GM19239 (cell line): ENCODE measurements at places on chromosomes 2 and 18.

GRCh38 chr2:71545572-71546274 is 92.4 kb downstream of the DYSF start:
- peak; percentile 71 for DNase-seq

- DNase-seq: no peak
These were observed 40.7 kb upstream of the UPP2 start for GRCh38 chr2:158060835-158061435.

DNA sequence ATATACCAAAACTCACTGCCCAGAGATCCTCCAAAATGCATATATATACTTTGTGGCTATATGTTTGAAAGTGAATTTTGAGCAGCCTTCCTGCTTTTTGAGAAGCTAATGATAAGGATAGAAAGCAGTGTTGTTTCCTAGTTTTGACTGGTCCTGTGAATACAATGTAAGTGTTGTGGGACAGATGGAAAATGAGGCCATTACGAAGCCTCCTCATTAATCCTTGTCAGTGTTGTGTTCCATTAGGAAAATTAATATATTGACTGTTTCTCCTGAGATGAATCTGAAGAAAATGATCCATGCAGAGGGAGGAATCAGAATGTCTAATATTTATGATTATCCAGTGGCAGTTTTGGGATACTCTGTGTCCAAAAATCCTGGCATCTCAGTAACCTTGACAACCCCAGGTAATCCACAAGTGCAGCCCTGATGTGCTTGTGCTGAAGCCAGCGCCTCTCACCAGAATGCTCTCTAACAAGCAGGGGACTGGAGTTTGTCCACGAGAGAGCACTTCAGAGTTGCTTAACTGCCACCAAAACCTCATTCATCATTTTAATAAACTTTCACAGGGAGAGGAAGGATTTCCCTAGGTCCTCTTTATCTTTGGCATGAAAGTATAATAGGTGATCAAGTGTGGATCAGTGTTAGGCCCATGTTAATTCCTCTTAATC is 418.6 kb downstream of the CMPK2 start:
- no peak for DNase-seq

DNA sequence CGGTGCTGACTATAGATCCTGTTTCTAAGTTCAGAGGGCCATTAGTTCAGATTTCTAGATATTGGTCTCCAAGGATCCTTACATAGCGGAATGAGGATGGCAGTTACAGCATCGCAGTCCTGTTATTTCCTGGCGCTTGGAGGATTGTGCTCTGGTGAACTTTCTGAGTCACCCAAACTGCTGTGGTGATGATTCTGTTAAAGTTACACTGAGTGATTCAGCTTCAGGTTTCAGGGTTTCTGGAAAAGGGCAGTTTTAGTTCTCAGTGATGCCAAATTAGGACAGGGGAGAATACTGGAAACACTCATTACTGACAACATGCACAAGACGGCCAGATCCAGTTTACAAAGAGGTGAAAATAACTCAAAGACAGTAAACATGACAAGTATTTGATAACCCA is 52.1 kb upstream of the ANKRD62 start:
- DNase-seq: no peak

DNA sequence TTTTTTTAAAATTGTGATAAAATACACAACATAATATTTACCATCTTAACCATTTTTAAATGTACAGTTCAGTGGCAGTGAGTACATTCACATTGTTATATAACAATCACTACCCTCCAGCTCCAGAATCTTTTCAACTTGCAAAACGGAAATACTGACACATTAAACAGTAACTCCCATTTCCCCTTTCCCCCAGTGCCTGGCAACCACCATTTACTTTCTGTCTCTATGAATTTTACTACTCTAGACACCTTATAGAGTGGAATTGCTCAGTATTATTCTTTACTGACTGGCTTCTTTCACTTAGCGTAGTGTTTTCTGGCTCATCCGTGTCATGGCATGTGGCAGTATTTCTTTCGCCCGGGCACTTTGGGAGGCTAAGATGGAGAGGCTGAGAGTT is 32.6 kb downstream of the FASTKD2 start:
- no peak for DNase-seq

- no peak for DNase-seq
These were observed 42.1 kb upstream of the ERMN start for GRCh38 chr2:157367704-157368103.

DNA sequence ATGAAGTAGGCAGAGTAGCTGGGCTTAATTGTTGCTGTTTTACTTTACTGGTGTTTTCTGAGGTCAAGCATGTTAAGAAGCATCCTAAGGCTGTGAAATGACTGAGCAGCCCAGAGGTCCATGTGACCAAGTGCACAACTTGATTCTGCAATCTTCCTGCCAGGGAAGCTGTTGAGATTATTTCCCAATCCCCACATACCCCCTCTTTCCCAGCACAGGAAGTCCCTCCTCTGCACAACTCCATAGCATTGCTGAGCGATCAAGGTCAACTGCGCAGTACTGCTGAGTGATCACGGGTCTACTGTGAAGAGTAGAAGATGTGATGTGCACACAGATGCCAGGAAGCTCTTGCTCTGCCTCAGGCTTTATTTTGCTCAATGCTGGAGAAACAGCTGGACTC is 105.8 kb downstream of the GALNT14 start:
- no peak for DNase-seq

DNA sequence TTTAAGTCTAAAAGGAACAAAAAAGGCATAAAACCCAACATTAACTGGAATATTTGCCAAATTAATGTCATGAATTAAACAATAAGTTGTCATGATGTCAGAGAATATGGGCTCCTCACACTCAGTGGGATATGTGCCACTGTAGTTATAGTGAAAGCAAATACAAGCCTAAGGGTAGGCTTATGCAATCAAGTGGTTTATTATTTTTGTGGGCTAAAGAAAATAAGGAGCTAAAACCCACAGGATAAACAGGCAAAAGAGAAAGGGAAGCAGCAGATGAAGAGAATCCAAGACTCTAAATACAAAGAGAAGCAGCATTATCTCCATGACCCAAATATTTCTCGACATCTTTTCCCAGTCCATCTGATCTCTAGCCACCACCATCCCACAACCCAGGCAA is 17.5 kb downstream of the YWHAQ start:
- DNase-seq: no peak

DNA sequence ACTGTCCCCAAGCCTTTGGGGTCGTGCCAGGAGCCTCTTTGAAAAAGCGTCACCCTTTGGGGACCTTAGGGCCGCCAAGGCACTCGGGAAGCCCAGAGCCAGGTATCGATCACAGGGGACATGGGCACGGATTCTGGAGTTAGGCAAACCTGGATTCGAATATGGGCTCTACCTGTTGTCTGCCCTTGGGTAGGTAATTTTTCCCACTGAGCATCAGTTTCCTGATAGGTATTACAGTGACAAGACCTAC is 9.3 kb downstream of the TMEM198 start:
- DNase-seq: no peak

- no peak for DNase-seq
These were observed 201.8 kb upstream of the ATP5MC3 start for GRCh38 chr2:175383286-175383685.

- no peak for DNase-seq
These were observed 61.5 kb upstream of the L3MBTL4 start for GRCh38 chr18:6476190-6476589.

GRCh38 chr2:236633219-236633570 is 63.6 kb downstream of the ACKR3 start:
- DNase-seq: no peak

GRCh38 chr2:239155806-239156480 is 244.9 kb downstream of the HDAC4 start:
- DNase-seq: no peak

DNA sequence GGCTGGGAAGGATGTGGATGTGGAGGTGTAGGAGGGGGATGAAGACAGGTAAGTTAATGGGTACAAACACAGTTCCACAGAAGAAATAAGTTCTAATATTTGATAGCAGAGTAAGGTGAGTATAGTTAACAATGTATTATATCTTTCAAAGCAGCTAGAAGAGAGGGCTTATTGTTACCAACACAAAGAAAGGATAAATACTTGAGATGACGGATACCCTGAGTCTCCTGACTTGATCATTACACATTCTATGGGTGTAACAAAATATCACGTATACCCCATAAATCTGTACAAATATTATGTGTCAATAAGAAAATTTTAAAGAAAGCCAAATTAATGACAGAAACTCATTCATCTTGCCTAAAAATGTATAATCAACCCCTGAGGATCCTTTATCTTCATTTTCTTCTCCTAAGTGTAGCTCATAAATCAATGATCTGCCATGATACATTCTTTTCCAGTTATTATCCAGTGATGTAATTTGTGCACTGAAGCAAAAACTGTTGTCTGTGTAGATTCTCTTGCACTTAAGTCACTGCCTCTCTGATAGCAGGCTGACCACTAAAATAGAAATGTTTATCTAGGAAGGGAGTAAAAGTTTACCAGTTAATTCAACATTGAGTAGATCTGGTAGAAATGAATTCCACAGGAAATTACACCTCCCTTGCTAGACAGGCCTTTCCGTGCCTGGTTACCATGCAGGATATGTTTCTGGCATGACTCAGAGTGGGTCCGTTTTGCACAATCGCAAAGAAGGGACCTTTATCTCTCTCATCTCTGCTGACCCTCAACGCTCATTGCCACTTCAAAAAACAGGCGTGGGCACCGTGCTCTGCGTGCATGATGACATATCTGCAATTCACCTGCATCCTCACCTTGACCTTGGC is 249.7 kb upstream of the NCKAP5 start:
- no peak for DNase-seq

GRCh38 chr2:187658952-187659525 is 104.8 kb upstream of the TFPI start:
- DNase-seq: no peak

DNA sequence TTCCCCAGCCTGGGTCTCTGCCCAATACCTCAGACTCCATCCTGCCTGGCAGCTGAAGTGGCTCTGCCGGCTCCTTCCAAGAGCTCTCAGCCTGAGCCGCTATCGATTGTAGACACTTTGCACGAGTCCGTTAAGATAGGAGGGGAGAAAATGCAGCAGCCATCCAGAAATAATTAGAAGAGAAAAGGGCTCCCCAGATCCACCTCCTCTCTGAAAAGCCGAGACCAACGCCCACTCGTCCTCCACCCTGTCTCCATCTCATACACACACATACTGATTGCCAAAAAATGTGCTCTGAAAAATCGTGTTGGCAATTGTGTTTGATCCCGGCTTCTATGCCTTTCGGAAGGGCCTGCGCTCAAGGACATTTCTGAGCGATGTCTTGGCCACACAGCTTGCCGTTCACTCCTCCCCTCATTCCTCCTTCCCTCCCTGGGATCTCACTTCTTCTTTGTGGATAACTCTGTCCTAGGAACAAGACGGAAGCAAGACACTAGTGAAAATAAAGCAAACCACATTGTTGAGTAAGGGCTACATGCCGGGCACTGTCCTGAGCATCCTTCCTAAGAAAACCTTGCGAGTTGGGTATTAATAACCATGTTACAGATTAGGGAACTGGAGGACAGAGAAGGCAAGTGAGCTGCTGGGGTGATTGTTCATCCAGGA is 372.8 kb upstream of the MYT1L start:
- DNase-seq: no peak

- DNase-seq: no peak
These were observed 199.5 kb upstream of the RGPD4 start for GRCh38 chr2:107627164-107627563.

DNA sequence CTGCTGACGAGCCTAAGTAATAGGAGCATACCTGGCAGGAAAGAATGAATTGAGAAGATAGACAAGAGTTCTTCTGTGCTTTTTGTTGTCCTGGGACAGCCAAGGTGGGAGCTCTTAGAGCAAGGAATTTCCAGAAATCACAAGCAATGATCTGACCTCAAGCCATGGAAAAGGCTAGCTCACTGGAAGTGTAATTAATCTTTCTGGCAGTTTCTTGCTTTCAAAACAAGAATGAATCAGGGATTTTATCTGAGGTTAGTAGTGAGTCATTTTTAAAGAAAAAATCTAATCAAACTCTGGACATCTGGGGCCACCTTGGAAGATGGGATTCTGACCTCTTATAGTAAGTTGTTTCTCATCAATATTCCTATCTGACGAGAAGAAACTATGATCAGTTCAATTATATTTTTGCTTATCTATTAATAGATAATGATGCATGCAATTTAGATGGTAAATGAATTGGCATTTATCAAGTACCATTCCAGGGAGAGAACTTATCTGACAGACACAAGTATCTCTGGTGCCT is 98.0 kb downstream of the ADCYAP1 start:
- DNase-seq: no peak

DNA sequence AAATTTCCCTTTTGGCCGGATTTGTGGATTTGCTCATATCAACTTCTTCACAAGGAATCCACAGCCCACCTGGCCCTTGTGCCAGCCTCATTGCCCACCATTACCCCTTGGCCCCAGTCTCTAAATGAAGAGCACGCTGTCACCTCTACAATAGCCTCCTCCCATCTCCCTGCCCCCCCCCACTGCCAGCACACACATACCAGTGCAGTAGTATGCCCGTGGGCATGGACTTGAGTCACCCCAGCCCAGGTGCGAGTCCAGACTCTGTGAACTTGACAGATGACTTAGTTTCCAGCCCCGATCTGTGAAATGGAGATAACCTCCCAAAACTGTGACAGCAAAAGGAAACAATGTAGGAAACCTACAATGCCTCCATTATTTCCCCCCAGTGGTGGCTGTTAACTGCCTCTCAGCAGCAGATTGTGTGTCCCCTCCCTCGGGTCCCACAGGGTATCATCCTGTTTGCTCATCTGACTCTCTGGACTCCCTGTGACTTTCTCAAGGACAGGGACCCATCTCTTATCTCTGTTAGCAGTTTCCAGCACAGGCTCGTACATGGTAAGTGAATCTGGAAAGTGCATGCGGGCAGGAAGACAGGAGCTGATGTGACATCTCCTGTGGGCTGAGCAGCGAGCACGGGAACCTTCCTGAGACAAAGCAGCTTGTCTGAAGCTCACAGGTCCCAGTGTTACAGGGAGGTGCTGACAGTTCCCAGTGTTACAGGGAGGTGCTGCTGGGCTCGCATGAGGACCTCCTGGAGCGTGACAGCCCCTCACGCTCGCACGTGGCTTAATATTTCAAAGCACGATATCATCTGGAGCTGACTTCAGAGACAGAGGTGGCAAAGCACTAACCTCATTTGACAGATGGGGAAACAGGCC is 4.2 kb upstream of the TMEM185B start:
- no peak for DNase-seq

DNA sequence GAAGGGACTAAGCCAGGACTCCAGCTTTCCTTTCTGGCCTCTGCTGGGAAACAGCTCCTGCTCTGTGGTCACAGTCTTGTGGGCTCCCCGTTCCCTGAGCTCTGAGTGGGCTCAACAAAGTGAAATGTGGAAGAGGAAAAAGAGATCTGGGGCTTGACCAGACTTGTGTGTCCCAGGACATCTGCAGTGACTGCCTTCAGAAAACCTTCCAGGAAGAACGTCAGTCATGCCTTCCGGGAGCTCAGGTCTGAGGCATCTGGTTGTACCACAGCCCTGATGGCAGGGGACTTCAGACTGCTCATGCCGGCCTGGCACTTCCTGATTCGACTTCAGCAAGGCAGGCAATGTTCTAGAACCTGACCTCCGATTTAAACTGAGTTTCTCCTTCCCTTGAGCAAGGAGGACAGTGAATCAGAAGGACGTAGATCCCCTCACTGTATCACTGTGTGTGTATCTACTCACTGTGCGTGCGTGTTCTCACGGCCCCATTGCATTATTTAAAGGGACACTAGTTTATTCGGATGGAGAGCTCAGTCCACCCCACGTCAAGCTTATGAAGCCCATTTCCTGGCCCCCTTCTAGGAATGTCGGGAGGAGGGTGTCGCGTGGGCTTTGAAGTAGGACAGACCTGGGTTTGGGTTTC is 548 bp upstream of the FBLN7 start:
- no peak for DNase-seq

GRCh38 chr18:34872066-34872465 is 162.0 kb downstream of the DTNA start:
- no peak for DNase-seq
